ENCODE measurements at places on chromosomes 7 and 10.
A peak's percentile ranks its signal among the peaks of the same experiment; 100 is the strongest.

- DNase-seq, result peak; percentile 11
Observed at GRCh38 chr7:73341877-73342276, 13.9 kb downstream of the FKBP6 start.

GRCh38 chr7:123169065-123169464, 30.7 kb downstream of the SLC13A1 start:
- DNase-seq, result no peak

- DNase-seq, result no peak
Observed at GRCh38 chr7:49397750-49398149, 375.7 kb upstream of the VWC2 start.

- no peak for DNase-seq
Observed at GRCh38 chr7:5703572-5704533, 77.6 kb downstream of the RNF216 start.

- no peak for DNase-seq
Observed at GRCh38 chr10:78286186-78286585, 252.5 kb downstream of the RPS24 start.

GRCh38 chr7:38833329-38833728, 75.7 kb downstream of the VPS41 start:
- no peak for DNase-seq

DNA sequence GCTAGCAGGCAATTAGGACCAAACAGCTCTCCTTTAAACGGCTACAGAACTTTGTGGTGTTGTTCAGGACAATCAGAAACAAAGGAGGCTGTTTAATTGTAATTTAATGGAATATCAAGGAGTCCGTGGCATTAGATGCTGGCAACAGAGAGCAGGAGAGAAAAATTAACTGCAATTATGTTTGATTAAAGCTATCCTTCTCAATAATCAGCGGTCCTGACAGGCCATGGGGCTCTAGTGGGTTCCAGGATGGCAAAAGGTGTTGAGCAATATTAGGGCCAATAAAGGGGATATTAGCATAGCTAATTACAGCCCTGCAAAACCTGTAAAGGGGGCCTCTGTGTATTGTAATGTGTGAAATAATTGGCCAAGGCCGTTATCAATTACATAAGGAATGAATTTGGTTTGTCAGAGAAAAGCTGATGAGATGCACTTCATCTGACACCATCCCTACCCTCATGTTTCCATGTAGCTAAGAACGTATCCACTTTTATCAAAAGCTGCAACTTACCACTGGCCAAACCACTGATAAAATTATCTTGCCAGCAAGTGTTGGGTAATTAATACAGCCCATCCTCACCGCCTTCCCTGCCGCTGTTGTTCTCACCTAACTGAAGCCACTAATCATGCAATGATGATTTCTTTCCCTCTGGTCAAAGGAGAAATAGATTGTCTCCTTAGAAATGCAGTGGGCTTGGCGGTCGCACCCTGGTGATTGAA, 81.6 kb downstream of the EBF3 start:
- no peak for DNase-seq

- DNase-seq, result no peak
Observed at GRCh38 chr7:158278745-158279320, 308.8 kb downstream of the PTPRN2 start.

DNA sequence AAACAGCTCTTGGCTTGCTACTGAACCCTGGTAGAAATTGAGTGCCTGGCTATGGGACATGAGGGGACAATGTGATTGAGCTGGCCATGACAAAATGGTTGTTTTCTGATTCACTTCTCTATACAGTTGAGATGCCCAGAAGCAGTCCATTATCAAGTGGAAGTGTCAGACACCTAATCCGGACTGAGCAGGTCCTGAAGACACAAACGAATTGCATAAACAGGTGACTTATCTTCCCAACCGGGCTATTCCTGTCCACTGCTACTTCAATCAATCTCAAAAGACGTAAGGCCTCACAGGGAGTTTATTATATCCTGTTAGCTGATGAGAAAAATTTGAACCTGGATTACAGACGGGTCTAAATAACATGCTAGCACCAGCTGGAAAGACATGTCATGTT, 105.5 kb upstream of the WAC start:
- DNase-seq, result no peak

- no peak for DNase-seq
Observed at GRCh38 chr7:80736371-80737125, 98.1 kb downstream of the CD36 start.

DNA sequence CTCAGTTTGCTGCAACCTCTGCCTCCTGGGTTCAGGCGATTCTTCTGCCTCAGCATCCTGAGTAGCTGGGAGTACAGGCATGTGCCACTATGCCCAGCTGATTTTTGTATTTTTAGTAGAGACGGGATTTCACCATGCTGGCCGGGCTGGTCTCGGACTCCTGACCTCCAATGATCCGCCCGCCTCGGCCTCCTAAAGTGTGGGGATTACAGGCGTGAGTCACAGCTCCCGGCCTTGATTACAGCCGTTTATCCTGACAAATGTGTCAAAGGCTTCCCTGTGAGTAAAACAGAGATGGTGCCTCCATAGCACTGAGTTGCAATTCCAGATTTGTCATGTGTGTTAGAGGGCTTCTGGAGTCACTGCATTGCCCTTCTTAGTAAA, 273.7 kb downstream of the CCDC3 start:
- no peak for DNase-seq

DNA sequence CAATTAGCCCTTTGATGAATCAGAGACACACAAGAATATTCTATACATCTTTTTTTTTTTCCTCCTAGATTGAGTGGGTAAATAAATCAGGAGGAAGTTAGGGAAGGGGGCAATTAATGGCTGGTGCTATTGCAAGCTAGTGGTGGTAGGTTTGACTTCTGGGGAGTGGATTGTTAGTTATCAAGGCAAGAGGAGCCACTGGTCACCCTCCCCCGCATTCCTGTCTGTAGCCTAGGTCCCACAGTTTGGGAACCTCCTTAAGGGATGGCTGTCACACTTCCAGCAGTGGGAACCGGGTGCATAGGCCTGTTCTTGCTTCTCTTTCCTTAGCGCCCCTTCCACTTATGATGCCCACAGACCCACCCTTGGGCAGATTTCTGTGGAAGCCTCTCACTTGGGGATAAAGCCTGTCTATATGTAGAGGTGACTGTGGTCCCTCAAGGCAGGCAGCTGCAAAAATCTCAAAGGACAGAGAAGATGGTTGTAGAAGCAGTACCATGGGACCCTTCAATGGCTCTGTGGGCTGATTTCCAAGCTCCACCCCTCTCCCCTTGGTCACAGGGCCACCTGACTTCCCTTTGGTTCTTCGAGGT, 2.3 kb upstream of the ADCK2 start:
- no peak for DNase-seq

DNA sequence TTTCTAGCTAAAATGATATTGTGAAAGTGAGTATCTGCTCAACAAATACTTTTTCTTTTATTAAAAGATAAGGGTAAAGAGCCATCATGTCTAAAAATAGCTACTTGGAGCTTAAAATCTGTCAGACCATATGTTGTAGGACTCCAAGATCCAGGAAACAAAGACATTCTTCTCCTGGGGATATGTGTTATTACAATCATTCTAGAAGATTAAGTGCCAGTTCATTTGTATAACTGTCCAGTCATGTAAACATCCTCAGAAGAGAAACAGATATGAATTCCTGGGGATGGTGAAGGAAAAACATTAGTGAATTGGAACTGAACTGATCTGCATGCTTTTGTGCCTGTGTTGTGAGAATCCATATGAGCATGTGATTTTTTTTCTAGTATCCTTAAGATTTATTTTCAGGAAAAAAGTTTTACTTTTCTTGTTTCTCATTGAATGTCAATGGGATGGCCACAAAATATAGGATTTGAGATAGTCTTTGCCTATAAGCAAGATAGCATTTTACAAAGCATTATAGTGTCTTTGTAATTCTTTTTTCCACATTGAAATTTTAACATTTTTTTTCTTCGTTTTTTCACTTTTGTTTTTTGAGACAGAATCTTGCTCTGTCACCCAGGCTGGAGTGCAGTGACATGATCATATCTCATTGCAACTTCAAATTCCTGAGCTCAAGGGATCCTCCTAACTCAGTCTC, 14.4 kb upstream of the MTERF1 start:
- DNase-seq, result no peak

- DNase-seq, result no peak
Observed at GRCh38 chr10:20768843-20769242, 128.3 kb downstream of the NEBL start.

DNA sequence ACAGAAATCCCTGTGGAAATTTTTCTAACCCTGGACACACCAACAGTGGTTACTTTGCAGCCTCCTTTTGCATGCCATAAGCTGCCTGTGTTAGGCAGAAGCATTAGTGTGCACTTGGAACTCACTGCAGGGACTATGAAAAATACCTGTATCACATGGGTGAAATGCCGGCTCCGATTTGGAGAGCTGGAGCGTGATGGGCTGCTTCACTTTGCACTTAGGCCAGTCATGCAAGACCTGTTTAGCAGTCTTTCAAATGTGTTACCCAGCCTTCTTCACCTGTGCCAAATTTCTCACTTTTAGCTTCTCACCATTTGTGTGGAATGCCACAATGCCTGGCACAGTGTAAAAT, 11.3 kb downstream of the NCOA4 start:
- DNase-seq, result no peak

DNA sequence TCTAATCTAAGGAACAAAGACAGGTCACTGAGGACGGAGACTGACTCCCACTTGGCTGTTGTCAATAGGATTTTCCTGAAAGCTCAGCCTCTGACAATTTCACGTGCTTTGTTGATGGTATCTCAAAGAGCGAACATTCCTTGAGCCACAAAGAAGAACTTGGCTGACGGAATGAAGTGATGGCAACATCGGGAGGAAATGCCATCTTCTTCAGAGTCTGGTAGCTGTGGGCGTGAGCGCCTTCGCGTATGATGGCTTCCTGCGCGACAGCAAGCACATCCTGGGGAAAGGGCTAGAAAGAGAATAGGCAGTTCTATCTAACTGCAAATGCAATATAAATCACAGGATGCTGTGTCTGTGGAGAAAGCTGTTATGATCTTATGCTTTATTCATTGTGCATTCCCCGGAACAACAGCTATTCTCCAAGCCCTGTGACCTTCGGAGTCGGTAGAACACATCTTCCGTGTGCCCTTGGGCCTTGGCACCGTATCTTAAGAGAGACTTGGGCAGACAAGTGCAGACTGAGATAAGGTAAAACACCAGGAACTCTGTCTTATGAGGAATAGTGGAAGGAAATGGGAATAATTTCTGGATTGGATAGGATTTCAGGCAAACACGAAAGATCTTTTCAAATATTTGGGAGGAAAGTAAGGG, 19.6 kb upstream of the GTPBP4 start:
- DNase-seq, result no peak

- no peak for DNase-seq
Observed at GRCh38 chr10:59176241-59177030, at the start of gene PHYHIPL. TSS of gene PHYHIPL (plus strand) at chr10:59176643. CDS start at chr10:59176854, 211 bp downstream.

GRCh38 chr7:20236790-20237189, 19.6 kb upstream of the MACC1 start:
- DNase-seq, result no peak

DNA sequence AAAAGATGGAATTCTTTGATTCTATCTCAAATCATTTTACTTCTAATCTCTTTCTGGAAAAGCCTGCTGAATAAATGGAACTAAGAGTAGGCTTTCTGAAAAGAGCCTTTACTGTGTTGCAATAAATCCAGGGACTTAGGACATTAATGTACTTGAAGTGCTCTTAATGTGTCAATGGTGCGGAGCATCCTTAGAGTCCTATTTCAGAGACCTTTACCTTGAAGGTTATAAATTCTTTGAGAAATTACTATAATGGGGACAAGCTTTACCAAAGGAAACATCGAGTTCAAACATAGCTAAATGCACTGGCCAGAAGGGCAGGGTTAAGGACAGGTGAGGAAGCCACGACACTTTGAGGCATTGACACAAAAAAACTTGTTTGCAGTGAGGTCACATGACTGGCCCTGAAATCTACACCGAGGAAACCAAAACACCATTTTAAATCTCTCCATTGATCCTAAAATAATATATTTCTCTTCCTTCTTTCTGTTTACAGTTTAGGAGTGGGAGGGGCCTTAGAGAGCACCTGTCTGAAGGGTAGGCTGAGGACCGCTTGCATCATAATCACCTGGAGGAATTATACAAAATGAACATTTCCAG, 48.1 kb upstream of the EXOC6 start:
- no peak for DNase-seq

DNA sequence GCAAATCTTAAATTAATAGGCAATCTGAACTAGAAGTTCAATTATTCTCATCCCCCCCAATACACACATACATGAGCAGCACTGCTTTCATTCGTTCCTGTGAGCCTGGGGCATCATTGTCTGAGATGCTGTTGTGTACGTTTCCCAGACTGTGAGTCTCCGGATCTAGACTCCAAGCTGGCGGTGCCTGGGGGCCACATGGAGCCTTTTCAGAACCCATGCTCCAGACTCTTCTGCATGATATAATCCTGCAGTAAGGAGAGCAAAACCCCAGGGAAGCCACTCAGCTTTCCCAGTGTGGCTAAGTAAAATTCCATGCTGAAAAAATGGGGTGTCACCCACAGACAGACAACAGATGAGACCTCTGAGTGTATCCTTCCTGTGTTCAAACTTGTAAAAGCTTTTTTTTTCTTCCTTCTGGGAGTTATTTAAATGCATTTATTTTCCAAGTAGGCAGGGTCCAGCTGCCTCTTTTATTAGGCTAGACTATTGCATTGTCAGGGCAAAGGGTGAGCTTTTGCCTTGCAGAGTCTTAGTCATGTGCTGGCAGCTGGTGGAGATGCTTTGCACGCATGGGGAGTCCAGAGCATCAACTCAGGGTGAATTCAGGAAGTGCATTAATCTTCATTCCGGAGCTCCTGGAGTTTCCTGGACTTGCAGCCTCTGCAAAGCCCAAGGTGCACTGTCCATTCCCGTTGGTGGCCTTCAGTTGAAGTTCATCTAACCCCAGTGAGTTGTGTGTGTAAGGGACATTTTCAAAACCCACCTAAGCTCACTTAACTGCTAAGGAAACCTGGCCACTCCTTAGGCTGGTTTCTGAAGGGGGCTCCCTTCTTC, 185.7 kb upstream of the ADO start:
- DNase-seq, result peak; percentile 49

- no peak for DNase-seq
Observed at GRCh38 chr10:131135716-131136115, 175.8 kb downstream of the TCERG1L start.

GRCh38 chr7:13826752-13827151, 162.7 kb downstream of the ETV1 start:
- no peak for DNase-seq

DNA sequence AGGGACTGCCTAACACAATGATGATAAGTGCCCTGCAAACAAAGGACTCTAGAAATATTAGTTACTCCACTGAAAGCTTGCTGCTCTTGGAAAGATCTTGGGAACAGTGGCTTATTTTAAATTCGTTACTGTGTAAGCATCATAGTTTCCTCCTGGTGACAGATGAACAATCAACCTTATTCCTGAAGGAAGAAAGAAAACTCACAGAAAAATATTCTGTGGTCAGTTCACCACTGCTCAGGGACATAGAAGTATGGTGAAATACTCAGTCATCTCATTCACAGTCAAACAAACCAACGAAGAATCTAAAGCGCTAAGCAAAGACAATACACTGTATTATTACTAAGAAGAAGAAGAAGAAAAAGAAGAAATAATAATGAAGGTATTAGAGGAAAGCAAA, 27.8 kb downstream of the MKX start:
- no peak for DNase-seq

- no peak for DNase-seq
Observed at GRCh38 chr10:59075576-59075975, 100.9 kb upstream of the PHYHIPL start.

All from CD4-positive, alpha-beta T cell treated with Interferon alpha-2 for 1 hour (primary cell).